Activated CD8-positive, alpha-beta T cell treated with anti-CD3 and anti-CD28 coated beads for 36 hours (primary cell): ENCODE measurements at places on chromosomes 4 and X. TPM values are rescaled to one million over a fixed set of nuclear protein-coding genes. Genes with fewer than 3 reads are reported as not detected.

The TMEM35A gene
- total RNA-seq = not detected

DNA sequence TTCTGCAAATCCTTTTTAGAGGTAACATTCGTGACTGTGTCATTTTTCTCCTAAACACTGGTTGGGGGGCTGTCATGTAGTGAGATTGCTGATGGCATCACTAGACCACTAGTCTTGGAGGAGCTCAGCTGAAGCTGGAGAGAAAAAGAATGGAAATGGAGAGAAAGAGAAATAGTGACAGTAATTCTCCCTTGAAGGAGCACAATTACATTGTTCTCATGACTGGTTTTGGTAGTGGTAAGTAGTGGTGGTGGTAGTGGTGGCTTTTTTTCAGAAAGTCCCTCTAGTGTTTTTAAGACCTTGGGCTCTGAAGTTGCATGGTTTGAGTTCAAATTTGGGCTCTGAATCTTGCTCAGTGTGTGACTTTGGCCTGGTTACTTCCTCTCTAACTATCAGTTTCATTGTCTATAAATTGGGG, 99.8 kb downstream of the LARP7 start:
- H3K4me1 ChIP-seq = peaks cover 17% of the 10 kb centered on the region
- DNase-seq = peak; percentile 14
- peak overlapping the region; percentile 53 for H3K27ac ChIP-seq

GRCh38 chr4:109735566-109736365, 5.9 kb upstream of the PLA2G12A start:
- no peaks in the 10 kb centered on the region for H3K27me3 ChIP-seq
- no peak overlapping the region for H3K27ac ChIP-seq
- no peaks in the 10 kb centered on the region for H3K36me3 ChIP-seq
- H3K4me1 ChIP-seq = no peaks in the 10 kb centered on the region
- no peak overlapping the region for H3K4me3 ChIP-seq

The TAPT1 gene
- total RNA-seq = 35.5 TPM

GRCh38 chrX:137194164-137194563, 160.4 kb upstream of the GPR101 start:
- no peaks in the 10 kb centered on the region for H3K36me3 ChIP-seq
- DNase-seq = peak; percentile 25
- no peak overlapping the region for H3K27ac ChIP-seq
- no peak overlapping the region for H3K4me3 ChIP-seq

The RGN gene
- total RNA-seq = not detected

The GDI1 gene
- total RNA-seq = 76.5 TPM

DNA sequence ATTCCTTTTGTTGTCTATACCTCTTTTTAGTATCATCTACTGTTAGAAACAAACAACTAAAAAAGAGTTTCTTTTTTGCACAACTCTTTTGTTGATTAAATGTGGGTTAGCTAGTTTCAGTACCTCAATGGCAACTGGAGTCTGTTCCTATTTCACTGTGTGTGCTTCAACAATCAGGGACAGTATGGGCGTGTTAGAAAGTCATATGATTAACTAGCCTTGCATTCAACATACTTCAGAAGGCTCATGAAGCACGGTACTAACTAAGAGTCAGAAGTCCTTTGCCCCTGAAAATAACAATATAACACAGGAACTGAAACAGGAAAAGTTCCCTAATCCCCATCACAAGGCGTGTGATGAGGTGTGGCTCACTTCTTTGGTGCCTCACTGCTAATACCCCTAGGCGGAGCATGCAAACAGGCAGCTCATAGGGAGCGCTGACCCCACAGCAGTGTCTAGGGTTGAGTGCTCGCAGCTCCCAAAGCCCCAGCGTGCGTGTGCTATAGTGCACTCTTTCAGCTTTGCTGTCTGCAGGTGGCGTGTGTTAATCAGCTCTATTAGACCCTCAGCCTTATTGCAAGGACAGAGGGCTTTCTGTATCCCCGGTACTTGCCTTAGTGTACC, 203.1 kb upstream of the NDST3 start:
- no peaks in the 10 kb centered on the region for H3K4me1 ChIP-seq
- H3K36me3 ChIP-seq = no peaks in the 10 kb centered on the region
- H3K4me3 ChIP-seq = no peak overlapping the region
- H3K27ac ChIP-seq = no peak overlapping the region
- DNase-seq = no peak
- no peaks in the 10 kb centered on the region for H3K27me3 ChIP-seq

DNA sequence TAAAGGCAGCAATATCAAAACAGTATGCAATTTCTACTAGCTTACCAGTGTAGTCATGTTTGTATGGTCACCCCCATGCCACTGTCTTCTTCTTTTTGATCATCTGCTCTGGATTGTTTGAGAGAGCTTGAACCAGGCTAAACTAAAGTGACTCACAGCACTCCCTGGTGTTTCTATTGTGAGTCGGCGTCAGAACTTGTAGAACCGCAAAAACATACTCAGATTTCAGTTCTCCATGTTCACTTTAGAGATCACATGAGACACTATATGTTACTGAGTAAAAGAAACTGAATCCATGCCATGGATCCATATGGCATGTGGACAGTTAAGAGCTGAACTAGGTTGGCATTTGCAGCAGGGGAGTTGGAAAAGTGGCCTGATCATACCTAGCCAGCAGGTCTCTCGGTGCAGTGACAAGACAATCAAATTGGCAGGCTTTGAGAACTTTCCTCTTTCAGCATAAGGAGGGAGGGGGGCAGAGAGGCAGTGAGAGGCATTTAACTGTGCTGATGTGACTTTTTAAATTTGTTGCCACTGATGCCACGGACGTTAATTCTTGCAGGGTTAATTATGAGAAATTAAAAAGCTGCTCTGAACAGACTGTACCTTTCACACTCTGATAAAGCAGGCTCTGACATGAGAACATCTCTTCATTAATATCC, 88.4 kb downstream of the AFF2 start:
- DNase-seq = no peak
- H3K4me1 ChIP-seq = no peaks in the 10 kb centered on the region
- no peaks in the 10 kb centered on the region for H3K36me3 ChIP-seq
- H3K27ac ChIP-seq = no peak overlapping the region

The CSN1S1 gene
- not detected for total RNA-seq

GRCh38 chr4:27474691-27475090, 614.0 kb downstream of the STIM2 start:
- H3K27ac ChIP-seq = no peak overlapping the region
- no peaks in the 10 kb centered on the region for H3K27me3 ChIP-seq
- no peaks in the 10 kb centered on the region for H3K36me3 ChIP-seq
- H3K4me3 ChIP-seq = no peak overlapping the region
- no peak for DNase-seq

DNA sequence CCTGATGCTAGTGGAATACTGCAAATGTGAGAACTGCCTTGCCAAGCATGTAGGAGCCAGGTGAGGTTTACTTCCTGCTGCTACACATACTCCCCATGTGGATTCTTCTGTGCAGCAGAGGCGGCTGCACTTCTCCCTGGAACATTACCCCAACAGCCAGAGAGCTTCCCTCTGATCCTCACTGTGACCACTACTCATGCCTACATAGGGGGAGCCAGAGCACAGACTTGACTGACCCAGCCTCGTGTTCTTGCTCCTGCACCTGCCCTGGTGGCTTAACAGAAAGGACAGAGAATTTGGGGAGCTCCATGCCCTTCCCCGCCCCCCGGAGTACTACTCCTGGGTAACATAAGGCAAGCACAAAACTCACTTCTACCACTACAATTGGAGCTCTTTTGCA, 38.4 kb downstream of the UGT2A2 start:
- no peak overlapping the region for H3K27ac ChIP-seq
- no peak for DNase-seq
- H3K4me1 ChIP-seq = no peaks in the 10 kb centered on the region
- H3K36me3 ChIP-seq = no peaks in the 10 kb centered on the region

The CPZ gene
- total RNA-seq = not detected

DNA sequence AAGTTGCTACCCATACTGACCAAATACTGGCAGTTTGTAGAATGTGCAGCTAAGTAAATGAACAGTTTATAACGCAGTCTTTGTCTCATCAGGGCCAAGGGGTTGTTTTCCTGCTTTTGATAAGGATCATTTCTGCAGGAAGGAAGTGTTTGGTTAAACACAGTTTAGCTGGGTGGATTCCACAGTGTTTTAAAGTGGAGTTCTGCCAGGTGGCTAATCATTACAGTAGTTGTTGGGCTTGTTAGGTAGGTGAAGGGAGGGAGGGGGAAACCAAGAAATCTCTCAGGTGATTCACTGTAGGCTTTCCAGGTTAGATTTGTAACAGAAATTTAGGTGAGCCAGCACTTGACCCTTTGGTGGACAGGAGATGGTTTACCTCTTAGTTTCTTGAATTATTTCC, 58.1 kb downstream of the FNIP2 start:
- no peak for DNase-seq
- H3K27me3 ChIP-seq = no peaks in the 10 kb centered on the region
- H3K4me1 ChIP-seq = peaks cover 40% of the 10 kb centered on the region
- no peak overlapping the region for H3K4me3 ChIP-seq
- H3K36me3 ChIP-seq = peaks cover 14% of the 10 kb centered on the region

DNA sequence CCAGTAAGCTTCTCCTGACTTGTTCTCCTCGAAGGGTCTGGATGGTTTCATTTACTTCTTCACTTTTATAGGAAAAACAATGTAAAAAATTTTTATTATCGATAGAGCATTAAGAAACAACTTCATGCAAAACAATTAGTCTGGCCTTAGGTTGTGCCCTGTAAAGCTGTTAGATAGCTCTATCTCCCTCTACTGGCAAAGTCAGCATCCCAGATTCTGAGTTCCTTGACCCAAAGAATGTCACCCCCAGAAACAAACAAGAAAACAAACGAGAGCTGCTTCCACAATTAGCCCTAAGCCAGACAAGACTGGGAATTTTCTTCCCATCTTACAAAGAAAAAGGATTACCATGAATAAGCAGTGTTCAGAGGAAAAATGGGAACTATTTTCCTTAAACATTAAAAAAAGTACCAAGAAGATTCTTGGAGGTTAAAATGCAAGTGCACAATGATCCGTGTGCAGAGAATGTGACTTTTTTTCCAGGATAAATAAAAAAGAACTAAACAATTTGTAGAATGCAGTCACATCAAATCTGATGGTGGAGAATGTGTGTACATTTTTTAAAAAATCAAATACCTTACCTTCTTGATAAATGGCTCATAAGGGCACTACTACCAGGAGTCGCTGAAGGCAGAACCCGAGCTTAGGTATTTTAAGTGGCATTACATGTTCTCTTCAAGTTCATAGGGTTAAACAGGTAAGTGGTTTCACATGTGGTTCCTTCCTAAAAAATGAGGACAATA, 293.2 kb downstream of the FBXO8 start:
- no peak overlapping the region for H3K4me3 ChIP-seq
- no peaks in the 10 kb centered on the region for H3K36me3 ChIP-seq
- DNase-seq = no peak
- H3K4me1 ChIP-seq = no peaks in the 10 kb centered on the region
- H3K27ac ChIP-seq = no peak overlapping the region

- H3K27me3 ChIP-seq = no peaks in the 10 kb centered on the region
- no peaks in the 10 kb centered on the region for H3K36me3 ChIP-seq
- no peaks in the 10 kb centered on the region for H3K4me1 ChIP-seq
- no peak overlapping the region for H3K27ac ChIP-seq
- DNase-seq = no peak
Measured at GRCh38 chr4:182235021-182235795, 8.0 kb upstream of the TENM3 start.

- peak; percentile 91 for DNase-seq
- peaks cover 18% of the 10 kb centered on the region for H3K36me3 ChIP-seq
- no peaks in the 10 kb centered on the region for H3K27me3 ChIP-seq
- no peak overlapping the region for H3K27ac ChIP-seq
- no peak overlapping the region for H3K4me3 ChIP-seq
Measured at GRCh38 chr4:7802093-7802726, 137.5 kb downstream of the AFAP1 start.

GRCh38 chrX:17409566-17410290, 34.7 kb downstream of the NHS start:
- no peak for DNase-seq
- peaks cover 3% of the 10 kb centered on the region for H3K27me3 ChIP-seq
- H3K36me3 ChIP-seq = no peaks in the 10 kb centered on the region
- H3K4me1 ChIP-seq = peaks cover 7% of the 10 kb centered on the region

The AR gene
- not detected for total RNA-seq

DNA sequence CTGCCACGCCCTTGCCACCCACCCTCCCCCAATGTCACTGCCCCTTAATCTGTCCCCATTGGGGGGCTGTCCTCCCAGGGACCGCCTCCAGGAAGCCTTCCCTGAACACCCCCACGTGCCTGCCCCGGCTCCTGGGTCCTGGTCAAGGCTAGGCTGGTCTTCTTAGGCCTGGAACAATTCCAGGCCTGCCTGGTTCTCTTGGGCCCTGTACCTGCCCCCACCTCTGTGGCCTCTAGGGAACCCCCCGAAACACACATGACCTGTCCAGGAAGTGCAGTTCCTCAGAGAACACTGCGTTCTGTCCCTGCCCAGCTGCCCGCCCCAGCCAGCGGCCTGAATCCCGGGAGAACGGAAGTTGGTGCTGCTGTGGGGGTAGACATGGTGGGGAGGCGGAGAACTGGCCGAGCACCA, 5.1 kb downstream of the MXD4 start:
- H3K27ac ChIP-seq = no peak overlapping the region
- H3K27me3 ChIP-seq = no peaks in the 10 kb centered on the region
- DNase-seq = no peak
- H3K4me3 ChIP-seq = no peak overlapping the region

The DEFB131A gene
- not detected for total RNA-seq

The TBC1D9 gene
- not detected for total RNA-seq

- no peak overlapping the region for H3K27ac ChIP-seq
- no peak for DNase-seq
- H3K4me1 ChIP-seq = no peaks in the 10 kb centered on the region
- H3K36me3 ChIP-seq = no peaks in the 10 kb centered on the region
Measured at GRCh38 chrX:6299724-6300123, 71.1 kb upstream of the NLGN4X start.

The ZC4H2 gene
- 10.3 TPM for total RNA-seq

GRCh38 chr4:36196145-36196913, 48.0 kb downstream of the ARAP2 start:
- H3K4me3 ChIP-seq = no peak overlapping the region
- peaks cover 15% of the 10 kb centered on the region for H3K36me3 ChIP-seq
- H3K4me1 ChIP-seq = peaks cover 29% of the 10 kb centered on the region
- no peak overlapping the region for H3K27ac ChIP-seq
- DNase-seq = no peak

The ZNF732 gene
- total RNA-seq = not detected

GRCh38 chr4:140185412-140186081, 31.6 kb upstream of the MAML3 start:
- peaks cover 1% of the 10 kb centered on the region for H3K27me3 ChIP-seq
- H3K4me3 ChIP-seq = no peak overlapping the region
- no peak for DNase-seq
- no peak overlapping the region for H3K27ac ChIP-seq
- H3K4me1 ChIP-seq = no peaks in the 10 kb centered on the region
- H3K36me3 ChIP-seq = no peaks in the 10 kb centered on the region
